ENCODE measurements at places on chromosomes 16 and 17.

DNA sequence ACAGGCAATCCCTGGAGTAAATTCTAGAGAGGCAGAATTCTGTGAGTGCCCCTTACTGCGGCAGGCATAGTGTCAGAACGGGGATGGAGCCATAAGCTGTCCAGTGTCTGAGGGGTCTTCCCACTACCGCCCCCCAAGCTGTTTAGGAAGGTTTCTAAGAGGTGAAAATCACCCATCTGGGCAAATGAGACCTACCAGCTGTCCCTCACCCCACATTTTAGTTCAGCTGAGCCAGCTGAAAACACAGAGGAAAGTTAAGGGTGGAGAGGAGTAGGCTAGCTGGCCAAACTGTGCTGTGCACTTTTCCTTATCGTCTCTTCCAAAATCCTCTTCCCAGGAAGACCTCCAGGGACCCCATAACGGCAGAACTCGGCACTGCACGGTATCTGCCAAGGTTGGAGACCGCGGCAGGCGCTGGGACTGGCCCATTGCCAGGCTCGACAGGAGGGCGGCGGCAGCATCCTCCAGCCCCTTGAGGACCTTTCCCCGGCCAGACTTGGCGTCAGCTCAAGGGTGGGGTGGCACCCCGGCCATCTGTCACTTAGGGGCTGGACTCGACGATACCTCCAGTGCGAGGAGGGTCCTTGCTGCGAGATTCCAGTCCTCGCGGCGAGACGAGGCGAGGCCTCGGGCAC, 955 bp downstream of the ACLY start:
- DNase-seq, result peak; percentile 58

DNA sequence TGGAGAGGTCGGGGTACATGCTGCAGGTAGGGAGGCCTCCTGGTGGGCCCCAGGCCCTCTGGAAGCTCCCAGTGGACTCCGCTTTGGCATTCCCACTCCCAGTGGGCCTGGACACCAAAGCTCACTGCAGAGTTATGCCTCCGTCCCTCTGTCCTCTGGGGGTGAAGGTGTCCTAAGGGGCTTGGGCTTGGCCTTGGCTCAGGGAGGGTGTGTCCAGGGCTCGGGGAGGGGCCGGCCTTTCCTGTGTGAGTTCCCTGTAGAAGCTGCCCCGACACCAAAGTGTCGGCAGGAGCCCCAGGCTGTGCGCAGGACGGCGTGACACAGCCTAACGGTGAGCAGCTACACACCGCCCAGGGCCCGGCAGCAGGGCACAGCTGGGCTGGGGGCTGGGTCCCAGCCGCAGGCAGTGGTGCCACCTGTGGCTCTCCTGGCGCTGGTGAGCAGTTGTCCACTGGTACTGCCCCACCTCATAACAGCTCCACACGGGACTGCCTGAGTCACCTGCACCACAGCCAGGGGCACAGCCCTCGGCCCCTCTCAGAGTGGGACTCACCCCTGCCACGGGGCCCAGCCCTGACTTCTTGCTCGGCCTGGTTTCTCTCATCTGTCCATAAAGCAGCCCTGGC, 6.1 kb downstream of the TEPSIN start:
- DNase-seq, result no peak

GRCh38 chr16:4529085-4530060, 9.2 kb downstream of the CDIP1 start:
- DNase-seq, result peak; percentile 14

- peak; percentile 60 for DNase-seq
Measured at GRCh38 chr16:89150090-89150835, 21.3 kb upstream of the CDH15 start.

DNA sequence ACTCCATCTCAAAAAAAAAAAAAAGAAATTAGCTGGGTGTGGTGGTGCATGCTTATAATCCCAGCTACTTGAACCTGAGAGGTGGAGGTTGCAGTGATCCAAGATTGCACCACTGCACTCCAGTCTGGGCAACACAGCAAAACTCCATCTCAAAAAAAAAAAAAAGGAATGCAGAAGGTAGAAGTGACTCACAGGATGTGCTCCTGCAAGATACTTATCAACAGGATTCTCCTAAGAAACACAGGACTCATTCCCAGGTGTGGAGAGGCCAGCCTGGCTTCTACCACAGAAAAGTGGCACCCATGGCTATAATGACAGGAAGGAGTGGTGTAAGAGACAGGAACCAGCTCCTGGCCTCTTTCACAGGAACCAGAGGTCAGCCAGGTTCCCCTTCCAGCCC, 13.8 kb downstream of the ELMO3 start:
- no peak for DNase-seq

DNA sequence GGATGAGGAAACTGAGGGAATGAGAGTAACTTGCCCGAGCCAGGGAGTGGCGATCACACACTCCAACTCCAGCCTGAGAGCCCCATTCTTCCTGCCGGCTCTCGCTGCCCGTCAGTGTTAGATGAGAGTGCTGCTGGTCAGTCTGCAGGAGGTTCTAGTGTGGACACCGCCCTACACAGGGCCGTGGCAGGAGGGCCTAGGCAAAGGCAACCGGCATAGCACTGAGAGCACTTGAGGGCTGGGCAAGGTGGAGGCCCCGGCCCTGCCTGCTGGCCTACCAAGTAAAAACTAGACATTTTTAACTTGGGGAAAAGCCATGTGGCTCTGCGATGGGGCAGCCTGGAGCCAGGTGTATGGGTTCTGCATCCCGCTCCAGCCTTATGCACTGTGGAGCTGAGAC, 354.8 kb downstream of the SEC14L1 start:
- no peak for DNase-seq

- DNase-seq, result no peak
Measured at GRCh38 chr16:87138316-87138715, 178.9 kb downstream of the C16orf95 start.
